ENCODE measurements at places on chromosomes 7 and 10.
A peak's percentile ranks its signal among the peaks of the same experiment; 100 is the strongest.

GRCh38 chr10:94172332-94172731 is 178.6 kb downstream of the PLCE1 start:
- H3K27me3 ChIP-seq, result no peaks in the 10 kb centered on the region
- no peaks in the 10 kb centered on the region for H3K36me3 ChIP-seq
- no peak for DNase-seq

GRCh38 chr10:132817701-132818211 is 31.8 kb upstream of the NKX6-2 start:
- H3K36me3 ChIP-seq, result no peaks in the 10 kb centered on the region
- no peaks in the 10 kb centered on the region for H3K27me3 ChIP-seq
- H3K4me3 ChIP-seq, result no peak overlapping the region

GRCh38 chr7:22406715-22407114 is 49.8 kb upstream of the RAPGEF5 start:
- DNase-seq, result no peak
- no peaks in the 10 kb centered on the region for H3K36me3 ChIP-seq
- no peaks in the 10 kb centered on the region for H3K4me1 ChIP-seq
- H3K27ac ChIP-seq, result no peak overlapping the region
- H3K4me3 ChIP-seq, result no peak overlapping the region

GRCh38 chr7:90320801-90321494 is at the start of gene FAM237B:
Gene FAM237B, minus strand, starts transcription at chr7:90321304. Its CDS starts 1,556 bp downstream, at chr7:90319748.
- H3K27ac ChIP-seq, result no peak within 1 kb of the TSS
- no peaks in the 10 kb centered on the region for H3K27me3 ChIP-seq
- peaks cover 9% of the 10 kb centered on the region for H3K4me1 ChIP-seq
- H3K36me3 ChIP-seq, result no peaks in the 10 kb centered on the region
- H3K4me3 ChIP-seq, result no peak within 1 kb of the TSS

GRCh38 chr7:44175730-44176129 is 13.5 kb downstream of the GCK start:
- H3K36me3 ChIP-seq, result no peaks in the 10 kb centered on the region
- no peaks in the 10 kb centered on the region for H3K4me1 ChIP-seq
- H3K27ac ChIP-seq, result no peak overlapping the region

- DNase-seq, result no peak
- no peak overlapping the region for H3K4me3 ChIP-seq
- no peaks in the 10 kb centered on the region for H3K4me1 ChIP-seq
- H3K27me3 ChIP-seq, result no peaks in the 10 kb centered on the region
- no peak overlapping the region for H3K27ac ChIP-seq
Measured at GRCh38 chr7:131897790-131898165, 341.4 kb upstream of the PODXL start.

- peaks cover 12% of the 10 kb centered on the region for H3K36me3 ChIP-seq
- DNase-seq, result no peak
- no peak overlapping the region for H3K4me3 ChIP-seq
- no peaks in the 10 kb centered on the region for H3K27me3 ChIP-seq
- no peak overlapping the region for H3K27ac ChIP-seq
Measured at GRCh38 chr10:13703997-13704536, 117.3 kb downstream of the PRPF18 start.

DNA sequence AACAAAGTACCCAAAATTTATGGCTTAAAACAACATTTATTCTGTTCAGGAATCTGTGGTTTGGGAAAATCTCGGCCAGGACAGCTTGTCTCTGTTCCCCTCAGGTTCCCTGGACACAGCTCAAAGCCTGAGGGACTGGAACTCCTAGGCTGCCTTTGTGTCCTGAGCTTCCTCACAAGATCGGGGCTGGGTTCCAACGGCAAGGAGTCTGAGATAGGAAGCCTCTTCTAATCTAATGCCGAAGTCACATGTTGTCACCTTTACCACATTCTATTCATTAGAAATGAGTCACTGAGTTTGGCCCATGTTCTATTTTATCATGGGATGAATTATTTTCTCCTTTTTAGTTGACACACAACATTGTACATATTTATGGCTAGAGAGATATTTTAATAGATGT is 80.5 kb downstream of the ANKRD26 start:
- H3K36me3 ChIP-seq, result no peaks in the 10 kb centered on the region
- H3K27ac ChIP-seq, result no peak overlapping the region
- no peak overlapping the region for H3K4me3 ChIP-seq
- no peaks in the 10 kb centered on the region for H3K4me1 ChIP-seq

DNA sequence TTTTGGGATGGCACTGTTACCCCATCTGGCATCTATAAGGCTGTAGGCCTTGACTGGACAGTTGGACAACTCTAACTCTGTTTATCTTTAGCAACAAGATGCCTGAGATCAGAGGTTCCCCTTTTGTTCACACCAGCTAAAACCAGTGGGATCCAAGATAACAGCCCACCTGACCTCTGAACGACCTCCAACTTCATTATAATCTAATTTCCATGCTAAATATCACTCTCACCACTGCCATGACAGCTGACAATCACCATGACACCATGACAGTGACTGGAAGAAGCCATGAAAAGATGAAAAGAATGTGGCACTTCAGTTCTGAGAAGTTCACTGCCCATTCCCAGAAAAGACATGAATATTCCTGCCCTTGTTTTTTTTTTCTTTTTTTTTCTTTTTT is 281.4 kb upstream of the TAC1 start:
- no peak overlapping the region for H3K4me3 ChIP-seq
- no peaks in the 10 kb centered on the region for H3K27me3 ChIP-seq
- H3K4me1 ChIP-seq, result no peaks in the 10 kb centered on the region
- H3K36me3 ChIP-seq, result no peaks in the 10 kb centered on the region
- no peak overlapping the region for H3K27ac ChIP-seq
- no peak for DNase-seq

DNA sequence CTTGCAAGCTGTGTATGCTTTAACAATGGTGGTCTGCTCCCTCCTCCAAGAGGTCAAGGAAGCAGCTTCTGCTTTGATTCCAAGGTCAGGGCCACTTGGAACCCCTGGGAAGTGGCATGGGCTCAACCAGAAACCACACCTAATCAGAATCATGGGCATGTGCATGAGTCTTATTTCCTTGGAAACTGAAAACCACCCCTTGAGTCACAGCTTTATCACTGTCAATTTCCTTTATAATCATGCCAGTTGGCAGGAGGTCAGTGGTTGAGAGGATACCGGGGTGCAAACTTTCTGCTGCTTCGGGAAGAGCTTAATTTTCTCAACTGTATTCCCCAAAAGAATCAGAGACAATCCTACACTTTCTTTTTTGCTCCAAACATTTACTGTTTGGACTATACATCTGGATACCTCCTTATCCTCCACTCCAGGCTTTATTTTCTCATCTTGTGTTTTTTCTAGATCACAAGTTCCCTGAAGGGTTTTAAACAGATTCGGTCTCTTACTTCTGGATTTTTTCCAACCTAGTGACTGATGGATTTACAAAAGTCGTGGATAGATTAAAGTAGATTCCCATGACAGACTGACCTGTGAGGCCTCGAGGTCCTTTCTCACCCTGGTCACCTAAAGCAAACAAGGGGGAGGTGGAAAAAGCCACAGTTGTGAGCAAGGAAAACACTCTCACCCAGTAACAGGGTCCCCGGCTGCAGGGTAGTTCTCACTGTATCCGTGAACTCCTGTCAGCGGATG is 36.0 kb downstream of the COL17A1 start:
- H3K36me3 ChIP-seq, result no peaks in the 10 kb centered on the region
- no peak overlapping the region for H3K27ac ChIP-seq
- no peaks in the 10 kb centered on the region for H3K4me1 ChIP-seq
- H3K27me3 ChIP-seq, result no peaks in the 10 kb centered on the region
- H3K4me3 ChIP-seq, result no peak overlapping the region

GRCh38 chr10:83533290-83533689 is 606.0 kb upstream of the GHITM start:
- no peaks in the 10 kb centered on the region for H3K27me3 ChIP-seq
- no peak overlapping the region for H3K27ac ChIP-seq
- no peak overlapping the region for H3K4me3 ChIP-seq
- no peak for DNase-seq
- no peaks in the 10 kb centered on the region for H3K36me3 ChIP-seq

GRCh38 chr10:71752391-71753090 is 20.8 kb downstream of the VSIR start:
- H3K36me3 ChIP-seq, result peaks cover 32% of the 10 kb centered on the region
- peak overlapping the region; percentile 15 for H3K27ac ChIP-seq
- peaks cover 82% of the 10 kb centered on the region for H3K4me1 ChIP-seq
- no peak for DNase-seq

GRCh38 chr7:129536323-129536722 is 34.0 kb downstream of the SMKR1 start:
- H3K27ac ChIP-seq, result no peak overlapping the region
- no peaks in the 10 kb centered on the region for H3K27me3 ChIP-seq
- H3K36me3 ChIP-seq, result no peaks in the 10 kb centered on the region
- DNase-seq, result no peak
- H3K4me1 ChIP-seq, result no peaks in the 10 kb centered on the region
- H3K4me3 ChIP-seq, result no peak overlapping the region

GRCh38 chr10:11392776-11393175 is 218.7 kb downstream of the USP6NL start:
- no peak overlapping the region for H3K27ac ChIP-seq
- no peaks in the 10 kb centered on the region for H3K27me3 ChIP-seq
- H3K4me1 ChIP-seq, result no peaks in the 10 kb centered on the region
- no peak overlapping the region for H3K4me3 ChIP-seq

- H3K27me3 ChIP-seq, result no peaks in the 10 kb centered on the region
- DNase-seq, result no peak
- no peaks in the 10 kb centered on the region for H3K36me3 ChIP-seq
- no peak overlapping the region for H3K4me3 ChIP-seq
- no peaks in the 10 kb centered on the region for H3K4me1 ChIP-seq
Measured at GRCh38 chr7:143958781-143959180, 4.1 kb downstream of the OR2F1 start.

- no peak overlapping the region for H3K27ac ChIP-seq
- no peaks in the 10 kb centered on the region for H3K36me3 ChIP-seq
- H3K4me1 ChIP-seq, result no peaks in the 10 kb centered on the region
- H3K4me3 ChIP-seq, result no peak overlapping the region
- no peak for DNase-seq
- H3K27me3 ChIP-seq, result no peaks in the 10 kb centered on the region
Measured at GRCh38 chr7:73391396-73391795, 42.2 kb upstream of the FZD9 start.

DNA sequence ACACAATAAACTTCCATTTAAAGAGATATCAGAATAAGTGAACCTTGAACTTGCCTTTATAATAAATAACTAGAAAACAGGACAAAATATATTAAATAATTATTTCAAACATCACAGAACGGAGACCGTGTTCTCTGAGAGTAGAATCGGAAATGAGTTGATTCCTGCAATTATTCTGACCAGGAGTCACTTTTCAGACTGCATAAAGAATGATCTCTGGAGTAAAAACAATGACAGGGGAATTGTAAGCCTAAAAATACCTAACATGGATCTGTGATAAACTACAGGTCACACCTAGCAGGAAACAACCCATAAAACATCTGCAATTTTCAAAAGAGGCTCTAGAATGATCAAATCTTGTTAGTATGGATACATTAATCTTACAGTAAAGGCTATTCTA is 577.5 kb upstream of the SORCS1 start:
- DNase-seq, result no peak
- no peaks in the 10 kb centered on the region for H3K4me1 ChIP-seq
- H3K36me3 ChIP-seq, result no peaks in the 10 kb centered on the region
- no peak overlapping the region for H3K4me3 ChIP-seq
- no peaks in the 10 kb centered on the region for H3K27me3 ChIP-seq

GRCh38 chr7:126635545-126635944 is 617.2 kb downstream of the GRM8 start:
- H3K27me3 ChIP-seq, result no peaks in the 10 kb centered on the region
- no peaks in the 10 kb centered on the region for H3K36me3 ChIP-seq
- no peak overlapping the region for H3K27ac ChIP-seq
- H3K4me3 ChIP-seq, result no peak overlapping the region
- DNase-seq, result no peak

- no peak overlapping the region for H3K4me3 ChIP-seq
- no peaks in the 10 kb centered on the region for H3K36me3 ChIP-seq
- H3K27ac ChIP-seq, result no peak overlapping the region
- H3K4me1 ChIP-seq, result no peaks in the 10 kb centered on the region
Measured at GRCh38 chr10:74794531-74794930, 31.9 kb upstream of the KAT6B start.

DNA sequence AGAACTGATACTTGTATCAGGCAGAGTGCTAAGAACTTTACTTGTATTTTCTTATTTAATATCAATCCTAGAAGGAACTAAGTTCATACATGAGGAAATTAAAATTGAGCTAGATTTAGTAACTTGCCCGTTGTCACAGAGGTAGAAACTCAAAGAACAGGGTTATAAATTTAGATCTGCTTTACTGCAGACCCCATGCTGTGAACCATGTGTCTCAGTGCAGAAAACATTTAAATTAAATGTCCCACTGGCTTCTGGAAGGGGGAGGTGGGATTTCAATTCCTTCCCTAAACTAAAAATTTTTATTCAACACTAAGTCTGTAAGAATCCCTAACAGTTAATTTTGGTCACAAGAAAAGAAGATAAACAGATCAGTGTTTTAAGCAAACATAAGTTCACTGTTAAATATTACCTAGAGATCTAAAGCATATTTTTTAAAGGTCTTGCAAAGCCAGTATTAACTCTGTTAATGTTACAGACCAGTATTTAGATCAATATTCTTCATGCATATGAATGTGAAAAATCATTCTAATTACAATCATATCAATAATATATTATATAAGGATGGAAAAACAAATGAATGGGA is 23.1 kb downstream of the WASL start:
- H3K27ac ChIP-seq, result no peak overlapping the region
- no peaks in the 10 kb centered on the region for H3K27me3 ChIP-seq
- H3K4me3 ChIP-seq, result no peak overlapping the region
- H3K36me3 ChIP-seq, result no peaks in the 10 kb centered on the region
- peaks cover 57% of the 10 kb centered on the region for H3K4me1 ChIP-seq

DNA sequence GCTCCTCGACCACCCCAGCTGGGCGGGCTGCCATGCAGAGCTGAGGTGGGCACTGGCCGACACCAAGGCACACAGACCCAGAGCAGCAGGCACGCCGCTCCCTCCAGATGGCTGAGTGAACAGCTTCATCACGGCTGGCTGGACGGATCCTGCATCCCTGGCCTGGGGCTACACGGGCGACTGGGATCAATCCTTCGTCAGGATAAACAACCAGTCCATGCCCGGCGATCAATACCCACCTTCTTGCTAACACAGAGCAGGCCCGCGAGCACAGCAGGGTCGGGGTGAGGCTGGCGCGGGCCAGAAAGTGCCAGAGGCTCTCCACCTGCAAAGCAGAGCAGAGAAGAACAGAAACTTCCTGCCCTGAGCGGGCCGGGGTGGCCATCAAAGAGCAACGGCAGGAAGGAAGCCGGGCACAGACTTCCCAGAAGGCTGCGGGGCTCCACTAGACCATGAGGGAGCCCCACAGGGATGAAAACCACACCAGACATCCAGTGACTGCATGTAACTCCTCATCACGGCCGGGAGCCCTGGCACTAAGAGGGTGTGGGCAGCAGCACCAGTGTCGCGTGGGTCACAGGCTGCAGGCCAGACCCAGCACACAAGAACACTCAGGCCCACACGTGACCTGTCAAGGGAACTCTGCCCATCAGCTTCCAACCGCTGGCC is 166.4 kb downstream of the MAD1L1 start:
- no peak overlapping the region for H3K27ac ChIP-seq
- no peak overlapping the region for H3K4me3 ChIP-seq
- no peak for DNase-seq
- no peaks in the 10 kb centered on the region for H3K27me3 ChIP-seq
- peaks cover 17% of the 10 kb centered on the region for H3K4me1 ChIP-seq
- no peaks in the 10 kb centered on the region for H3K36me3 ChIP-seq

- no peaks in the 10 kb centered on the region for H3K36me3 ChIP-seq
- no peaks in the 10 kb centered on the region for H3K27me3 ChIP-seq
- no peak for DNase-seq
- H3K4me1 ChIP-seq, result no peaks in the 10 kb centered on the region
- no peak overlapping the region for H3K4me3 ChIP-seq
Measured at GRCh38 chr10:95987685-95988426, 55.5 kb upstream of the CCNJ start.
